ENCODE measurements at places on chromosomes 1 and 21.

DNA sequence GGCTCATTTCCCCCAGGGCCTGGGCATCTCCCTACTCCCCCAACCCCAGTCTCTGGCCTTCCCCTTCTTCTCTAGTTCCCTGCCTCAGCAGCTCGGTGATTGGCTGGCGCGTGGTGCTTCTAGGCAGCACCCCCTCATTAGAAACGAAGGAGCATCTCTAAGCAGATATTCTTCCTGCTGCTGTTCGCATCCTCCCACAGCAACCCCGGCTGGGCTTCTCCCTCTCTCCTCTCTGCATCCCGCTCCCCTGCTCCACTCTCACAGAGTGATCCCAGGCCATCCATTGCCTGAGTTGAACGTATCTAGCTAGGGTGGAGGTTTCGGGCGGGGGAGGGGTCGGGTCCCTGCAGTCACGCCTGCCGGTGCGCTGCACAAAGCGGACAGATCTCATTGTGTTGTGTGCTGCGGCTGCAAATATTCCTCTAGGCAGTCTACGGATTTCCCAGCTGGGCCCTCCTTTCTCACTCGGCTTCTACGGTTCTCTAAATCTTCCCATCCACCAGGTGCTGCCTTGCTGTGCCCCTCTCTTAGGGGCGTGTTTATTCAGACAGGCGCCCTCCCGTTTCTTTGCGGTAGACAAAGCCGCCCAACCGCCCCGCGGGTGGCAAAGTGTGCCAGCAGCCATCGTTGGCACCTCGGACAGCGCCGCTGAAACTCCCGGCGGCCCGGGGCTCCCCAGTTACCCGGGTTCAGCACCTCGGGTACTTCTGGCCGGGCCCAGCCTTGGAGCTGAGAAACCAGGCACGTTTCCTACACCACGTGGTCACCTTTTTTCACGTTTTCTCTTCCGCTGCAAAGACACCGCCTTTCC, 2.2 kb downstream of the CACNA1E start:
- DNase-seq = no peak

- DNase-seq = no peak
Measured at GRCh38 chr1:218829097-218829496, 344.6 kb upstream of the LYPLAL1 start.

DNA sequence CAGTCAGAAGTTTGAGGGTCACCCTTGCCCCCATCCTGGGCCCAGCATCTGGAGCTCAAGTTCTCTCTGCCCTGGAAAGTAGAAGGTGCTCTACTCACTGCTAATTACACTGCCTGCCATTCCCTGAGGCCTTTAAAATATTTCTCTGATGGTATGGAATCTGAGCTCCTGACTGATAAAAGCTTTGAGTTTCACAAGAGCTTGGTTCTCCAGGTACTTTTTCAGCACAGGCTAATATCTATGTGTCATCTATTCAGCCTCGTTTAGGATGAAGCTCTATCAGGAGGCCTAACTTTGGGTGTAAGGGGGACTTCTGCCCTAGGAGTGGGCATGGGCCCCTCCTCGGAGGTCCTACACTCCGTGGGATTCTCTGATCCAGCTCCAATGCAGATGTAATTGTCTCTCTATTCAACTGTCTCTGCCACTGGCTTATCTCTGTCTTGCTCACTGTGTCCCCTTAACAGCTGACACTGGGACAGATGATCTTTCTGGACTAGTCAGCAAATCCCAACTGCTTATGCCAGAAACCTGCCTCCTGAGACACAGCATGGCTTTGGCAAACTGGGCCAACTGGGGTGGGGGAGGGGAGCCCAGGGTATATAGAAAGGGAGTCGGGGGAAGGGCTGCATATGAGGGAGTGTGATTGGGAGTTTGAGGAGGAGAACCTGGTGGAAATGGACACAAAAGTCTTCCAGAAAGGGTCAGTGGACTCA, 104.2 kb upstream of the GADD45A start:
- DNase-seq = no peak

GRCh38 chr1:155485945-155486344, 76.7 kb downstream of the ASH1L start:
- no peak for DNase-seq

DNA sequence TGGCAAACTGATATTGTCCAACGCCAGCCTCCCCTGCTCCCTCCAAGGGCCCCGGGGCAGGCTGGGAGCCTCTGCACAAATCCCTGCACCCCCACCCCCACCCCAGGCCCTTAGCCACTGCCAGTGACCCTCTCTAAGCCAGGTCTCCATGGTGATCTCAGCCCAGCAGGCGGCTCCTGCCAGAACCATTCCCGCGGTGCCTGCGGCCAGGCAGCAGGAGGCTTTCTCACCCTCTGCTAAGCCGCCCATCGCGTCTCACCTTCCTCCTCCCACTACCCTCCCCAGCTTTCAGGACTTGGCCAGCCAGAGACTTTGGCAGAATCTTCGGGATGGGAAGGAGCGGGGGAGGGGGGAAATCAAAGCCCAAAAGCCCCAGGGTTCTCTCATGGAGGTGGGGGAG, 46.8 kb upstream of the WASF2 start:
- DNase-seq = no peak

- no peak for DNase-seq
Measured at GRCh38 chr1:60965280-60965854, 117.0 kb upstream of the NFIA start.

DNA sequence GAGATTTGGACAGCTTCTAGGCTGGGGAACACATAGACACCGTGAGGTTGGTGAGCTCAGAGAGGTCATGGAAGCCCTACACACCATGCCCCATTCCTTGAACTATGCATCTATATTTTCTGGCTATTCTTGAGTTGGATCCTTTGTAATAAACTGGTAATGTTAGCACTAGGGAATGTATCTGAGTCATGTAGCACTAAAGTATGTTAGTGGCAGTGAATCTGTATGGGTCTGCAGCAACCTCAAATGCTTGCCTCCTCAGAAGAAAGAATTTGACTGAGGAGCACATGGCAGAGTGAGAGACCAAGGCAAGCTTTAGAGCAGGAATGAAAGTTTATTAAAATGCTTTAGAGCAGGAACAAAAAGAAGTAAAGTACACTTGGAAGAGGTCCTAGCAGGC, 43.7 kb upstream of the LRRC7 start:
- no peak for DNase-seq

- peak; percentile 51 for DNase-seq
Measured at GRCh38 chr1:52574594-52574993, 21.7 kb upstream of the TUT4 start.

DNA sequence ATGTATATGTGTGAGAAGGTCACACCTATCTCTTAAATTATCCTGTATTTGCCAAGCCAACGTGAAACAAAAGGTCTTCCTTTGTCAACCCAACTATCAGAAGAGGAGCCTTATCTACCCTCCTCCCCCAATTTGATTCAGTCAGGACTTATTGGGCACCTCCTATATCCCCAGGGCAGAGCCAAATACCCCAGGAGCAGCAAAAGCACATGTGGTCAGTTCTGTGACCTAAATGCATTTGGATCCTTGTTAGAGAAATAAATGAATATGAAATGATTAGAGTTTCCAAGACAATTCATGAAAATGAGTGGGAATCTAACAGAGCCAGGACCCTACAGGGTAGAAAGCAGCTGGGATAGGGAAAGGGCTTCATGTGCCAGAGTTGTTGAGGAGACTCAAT, 37.0 kb upstream of the KCND3 start:
- DNase-seq = no peak

- no peak for DNase-seq
Measured at GRCh38 chr1:21669258-21670058, at the start of gene RAP1GAP. TSS of gene RAP1GAP (minus strand) at chr1:21669357. CDS start at chr1:21620032, 49,325 bp downstream.

- DNase-seq = no peak
Measured at GRCh38 chr1:164651351-164651951, 92.5 kb downstream of the PBX1 start.

- no peak for DNase-seq
Measured at GRCh38 chr21:45887788-45888187, 93.8 kb upstream of the COL6A1 start.

DNA sequence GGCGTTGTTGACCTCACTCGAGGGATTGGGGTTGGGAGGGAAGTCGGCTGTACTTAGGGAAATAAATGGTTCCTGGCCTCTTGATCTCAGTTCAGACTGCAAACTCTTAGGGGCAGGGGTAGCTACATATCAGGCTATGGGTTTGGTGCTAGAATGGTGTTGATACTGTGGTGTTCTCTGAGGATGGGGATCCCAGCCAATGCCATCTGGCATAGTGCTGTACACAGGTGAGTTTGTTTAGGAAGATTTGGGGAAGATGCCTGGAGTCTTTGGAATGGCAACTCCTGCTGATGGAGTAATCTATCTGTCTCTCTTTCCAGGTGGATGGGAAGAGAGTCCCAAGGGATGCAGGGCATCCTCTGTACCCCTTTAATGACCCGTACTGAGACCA, 14.3 kb upstream of the NASP start:
- no peak for DNase-seq

- no peak for DNase-seq
Measured at GRCh38 chr1:170176772-170177171, 31.0 kb downstream of the NTMT2 start.

- no peak for DNase-seq
Measured at GRCh38 chr1:234495231-234495990, 16.4 kb upstream of the TARBP1 start.

- DNase-seq = no peak
Measured at GRCh38 chr1:202575918-202576653, 134.2 kb downstream of the SYT2 start.

DNA sequence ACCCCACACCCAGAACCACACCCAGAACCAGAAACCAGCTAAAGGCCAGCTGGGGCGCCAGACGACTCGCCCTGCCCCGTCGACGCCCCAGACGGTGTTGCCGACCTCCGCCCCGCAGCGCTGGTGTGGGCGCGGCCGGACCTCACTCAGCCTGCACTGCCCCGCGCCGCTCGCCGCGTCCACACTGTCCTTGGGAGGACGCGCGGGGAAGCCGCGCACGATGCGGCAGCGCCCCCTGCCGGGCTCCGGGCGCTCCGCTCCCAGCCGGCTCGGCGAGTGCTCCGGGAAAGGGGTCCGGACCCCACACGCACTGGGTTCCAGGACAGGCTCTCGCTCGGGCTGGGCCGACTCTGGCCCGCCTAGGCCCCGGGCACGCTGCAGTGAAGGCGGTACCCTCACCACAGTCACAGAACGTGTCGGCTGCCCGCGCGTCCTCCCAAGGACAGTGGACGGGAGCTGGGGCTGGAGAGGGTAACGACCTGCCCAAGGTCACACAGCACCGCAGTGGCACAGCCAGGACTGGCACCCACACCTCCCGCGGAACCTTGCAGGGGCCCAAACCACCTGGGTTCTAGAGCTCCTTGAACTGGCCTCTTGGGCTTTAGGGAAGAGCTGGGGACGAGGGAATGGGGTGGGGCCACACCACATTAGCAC, 90.2 kb downstream of the DMRTA2 start:
- DNase-seq = no peak
